ENCODE measurements at places on chromosomes 5 and 9.

GRCh38 chr5:153630546-153630945 lies 140.1 kb downstream of the GRIA1 start:
- DNase-seq = no peak

DNA sequence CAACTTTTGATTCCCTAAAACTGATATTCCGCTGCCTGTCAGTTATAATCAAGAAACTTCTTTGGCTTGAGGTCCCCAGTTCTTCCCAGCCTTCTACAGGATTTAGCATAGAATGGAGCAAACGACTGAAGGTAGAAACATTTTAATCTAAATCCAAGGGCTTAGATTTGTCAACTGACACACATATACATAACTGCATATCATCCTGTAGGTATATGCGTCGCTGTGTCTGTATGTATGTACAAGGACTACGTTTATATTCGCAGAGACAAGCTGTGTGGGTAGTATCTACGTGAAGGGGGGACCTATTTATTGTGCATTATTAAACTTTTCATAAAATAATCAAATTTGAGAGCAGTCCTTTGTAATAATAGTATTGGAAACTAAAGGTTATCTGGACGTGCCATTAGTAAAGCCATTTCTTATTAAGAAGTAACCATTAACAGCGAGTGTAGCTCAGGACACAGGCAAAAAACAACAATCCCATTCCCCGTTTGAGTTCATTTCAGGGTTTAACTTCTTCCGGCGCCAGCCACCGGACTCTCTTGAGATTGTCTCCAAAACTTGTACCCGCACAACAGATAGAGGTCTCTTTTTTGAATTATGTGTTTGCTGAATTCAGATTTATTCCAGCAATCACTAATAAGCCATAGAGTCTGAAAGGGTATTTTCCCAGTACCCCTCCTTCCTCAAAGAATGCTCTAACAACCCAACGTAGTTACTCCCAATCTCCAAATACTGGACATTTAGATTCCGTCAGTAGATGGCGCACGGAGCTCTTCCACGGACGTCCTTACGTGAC lies 2.1 kb upstream of the MLLT3 start:
- peak; percentile 59 for DNase-seq

DNA sequence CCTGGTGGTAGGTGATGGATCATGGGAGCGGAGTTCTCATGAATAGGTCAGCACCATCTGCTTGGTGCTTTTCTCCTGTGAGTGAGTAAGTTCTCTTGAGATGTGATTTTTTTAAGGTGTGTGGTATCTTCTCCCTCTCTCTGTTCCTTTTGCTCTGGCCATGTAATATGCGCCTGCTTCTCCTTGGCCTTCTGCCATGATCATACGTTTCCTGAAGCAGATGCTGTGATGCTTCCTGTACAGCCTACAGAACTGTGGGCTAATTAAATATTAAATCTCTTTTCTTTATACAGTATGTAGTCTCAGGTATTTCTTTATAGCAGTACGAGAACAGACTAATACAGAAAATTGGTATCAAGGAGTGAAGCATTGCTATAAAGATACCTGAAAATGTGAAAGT lies 36.4 kb downstream of the UNC13B start:
- no peak for DNase-seq

- DNase-seq = no peak
Measured at GRCh38 chr9:90720621-90721265, 78.1 kb upstream of the DIRAS2 start.

GRCh38 chr5:153672347-153673090 lies 182.0 kb downstream of the GRIA1 start:
- DNase-seq = no peak

DNA sequence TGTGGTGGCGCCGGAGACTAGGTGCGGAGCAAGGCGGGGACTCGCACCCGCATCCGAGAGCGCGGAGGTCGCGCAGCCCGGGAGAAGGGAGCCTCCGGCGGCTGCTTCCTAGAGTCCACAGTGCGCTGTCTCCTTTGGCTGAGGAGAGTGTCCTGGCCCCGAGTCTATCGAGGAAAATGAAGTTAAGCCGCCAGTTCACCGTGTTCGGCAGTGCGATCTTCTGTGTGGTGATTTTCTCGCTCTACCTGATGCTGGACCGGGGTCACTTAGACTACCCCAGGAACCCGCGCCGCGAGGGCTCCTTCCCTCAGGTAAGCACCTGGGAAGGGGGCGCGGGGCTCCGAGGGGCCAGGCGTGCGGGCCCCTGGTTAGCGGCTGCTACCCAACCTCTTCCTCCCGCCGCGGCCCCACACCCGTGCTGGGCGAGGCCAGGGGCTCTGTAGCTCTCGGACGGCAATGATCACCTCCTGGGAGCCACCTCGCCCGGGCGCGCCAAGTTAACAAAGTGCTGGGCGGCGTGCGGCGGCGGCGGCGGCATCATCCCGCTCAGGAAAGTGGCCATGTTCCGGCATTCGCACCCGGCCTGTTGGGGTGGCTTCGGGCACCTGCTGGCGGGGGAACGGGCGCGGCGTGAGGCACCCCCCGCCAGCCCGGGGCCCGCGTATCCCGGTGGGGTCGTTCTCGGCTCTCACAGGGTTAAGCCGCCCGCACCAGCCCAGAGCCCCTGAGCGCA lies 681 bp downstream of the MAN2A1 start:
- peak; percentile 27 for DNase-seq

- no peak for DNase-seq
Measured at GRCh38 chr9:27413511-27414219, 110.4 kb upstream of the IFNK start.

GRCh38 chr9:76818271-76818670 lies 54.0 kb downstream of the PCA3 start:
- DNase-seq = no peak

DNA sequence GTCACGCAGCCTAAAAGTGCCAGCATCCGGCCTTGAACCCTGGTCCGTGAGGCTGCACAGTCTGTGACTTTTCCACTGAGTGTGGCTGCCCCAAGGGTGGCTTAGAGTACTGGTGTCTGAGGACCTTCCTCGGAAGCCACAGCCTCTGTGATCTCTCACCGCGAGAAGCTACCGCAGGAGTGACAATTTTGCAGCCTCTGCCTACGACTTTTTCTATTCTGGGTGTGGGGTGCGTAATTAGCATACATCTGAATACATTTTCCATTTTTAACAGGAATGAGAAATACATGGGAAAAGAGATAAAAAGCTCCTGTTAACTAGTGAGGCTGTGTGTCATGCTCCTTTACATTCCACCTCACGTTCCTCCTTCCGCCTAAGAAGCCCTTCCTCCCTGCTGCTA lies 48.3 kb upstream of the HRH2 start:
- peak; percentile 1 for DNase-seq

GRCh38 chr9:8389531-8389930 lies 590.0 kb upstream of the DMAC1 start:
- DNase-seq = no peak

DNA sequence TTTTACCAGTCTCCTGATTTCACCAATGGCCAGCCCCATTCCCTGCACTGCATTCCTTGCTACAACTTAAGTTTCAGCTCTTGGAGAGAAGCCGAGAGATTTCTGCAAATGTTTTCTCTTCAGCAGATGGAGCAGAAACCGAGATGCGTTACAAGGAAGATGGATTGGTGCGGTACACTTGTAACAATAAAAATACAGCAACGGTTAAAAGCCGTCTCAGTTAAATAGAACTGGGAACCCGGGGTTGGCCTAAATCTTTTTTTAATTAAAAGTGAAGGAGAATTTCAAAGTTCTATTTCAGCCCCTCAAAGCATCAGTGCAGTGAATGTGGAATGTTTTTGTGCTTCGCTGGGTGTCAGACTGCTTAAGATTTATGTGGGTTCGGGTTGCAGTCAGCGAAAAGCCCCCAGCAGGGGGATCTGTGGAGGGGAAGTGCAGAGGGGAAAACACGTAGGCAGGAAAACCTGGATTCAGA lies 19.8 kb downstream of the BRINP1 start:
- DNase-seq = no peak

- DNase-seq = no peak
Measured at GRCh38 chr9:134630861-134631260, 10.7 kb upstream of the COL5A1 start.

GRCh38 chr9:99633265-99633664 lies 188.4 kb upstream of the NR4A3 start:
- DNase-seq = no peak

GRCh38 chr5:142095651-142096330 lies 12.8 kb upstream of the NDFIP1 start:
- peak; percentile 89 for DNase-seq

DNA sequence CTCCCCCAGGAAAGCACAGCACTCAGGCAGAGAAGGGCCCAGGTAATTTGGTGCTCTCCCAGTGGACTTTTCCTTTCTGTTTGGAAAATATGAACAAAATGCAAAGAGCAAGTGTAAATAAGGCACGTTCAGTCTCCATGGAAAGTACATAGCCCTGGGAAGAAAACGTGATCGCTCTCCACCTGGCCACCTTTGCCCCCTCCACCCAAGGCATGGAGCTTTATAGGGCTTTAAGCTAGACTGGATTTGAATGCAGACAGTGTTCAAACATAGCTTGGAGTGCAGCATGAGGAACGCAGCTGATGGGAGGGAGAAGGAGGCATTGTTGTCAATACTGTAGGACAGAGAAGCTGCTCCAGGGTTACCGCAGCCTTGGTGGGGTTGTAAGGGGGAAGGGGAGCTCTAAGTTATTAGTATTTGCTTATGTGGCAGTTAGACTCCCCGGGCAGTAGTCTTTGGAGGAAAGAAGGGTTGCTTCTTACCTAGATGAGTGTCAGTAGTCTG lies 500.2 kb downstream of the SPOCK1 start:
- no peak for DNase-seq

DNA sequence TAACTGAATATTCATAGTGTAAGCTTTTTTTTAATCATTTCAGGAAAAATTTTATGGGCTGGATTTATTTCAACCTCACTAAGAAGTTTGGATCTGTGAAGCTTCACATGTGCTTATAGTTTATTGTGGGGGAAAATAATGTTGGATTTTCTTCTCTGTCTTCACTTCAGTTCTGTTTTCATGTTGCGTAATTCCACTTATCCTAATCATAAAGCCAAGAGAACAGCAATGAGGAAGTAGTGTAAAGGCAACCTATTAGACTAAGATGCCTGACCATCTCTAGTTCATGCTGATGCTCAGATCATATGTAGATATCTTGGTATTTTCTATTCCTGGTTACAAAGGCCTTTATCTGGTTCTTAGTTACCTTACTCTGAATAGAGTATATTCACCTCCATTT lies 50.0 kb downstream of the CD180 start:
- no peak for DNase-seq

DNA sequence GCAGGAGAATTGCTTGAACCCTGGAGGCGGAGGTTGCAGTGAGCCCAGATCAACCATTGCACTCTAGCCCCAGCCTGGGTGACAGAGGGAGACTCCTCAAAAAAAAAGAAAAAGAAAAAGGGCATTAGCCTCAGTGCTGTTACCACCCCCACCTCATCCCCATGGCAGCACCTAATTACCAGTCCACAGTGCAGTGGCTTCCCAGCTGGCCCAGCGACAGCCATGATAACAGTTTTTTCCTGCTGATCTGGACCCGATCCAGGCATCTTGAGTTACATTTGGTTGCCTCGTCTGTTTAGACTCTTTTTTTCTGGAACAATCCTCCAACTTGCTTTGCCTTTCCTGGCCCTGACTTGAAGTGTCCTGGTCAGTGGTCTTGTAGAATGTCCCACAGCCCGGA lies 24.4 kb downstream of the NCS1 start:
- DNase-seq = no peak

DNA sequence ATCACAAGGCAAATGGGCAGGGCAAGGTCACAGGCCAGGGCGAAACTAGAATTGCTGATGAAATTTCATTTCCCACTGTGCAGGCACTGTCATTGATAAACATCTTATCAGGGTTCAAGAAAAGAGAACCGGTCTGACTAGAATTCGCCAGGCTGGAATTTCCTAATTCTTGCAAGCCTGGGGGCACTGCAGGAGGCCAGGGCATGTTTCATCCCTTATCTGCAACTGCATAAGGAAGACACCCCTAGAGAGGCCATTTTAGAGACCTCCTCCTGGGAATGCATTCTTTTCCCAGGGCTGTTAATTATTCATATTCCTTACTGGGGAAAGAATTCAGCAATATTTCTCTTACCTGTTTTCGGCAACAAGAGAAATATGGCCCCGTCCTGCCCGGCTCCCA lies 266.2 kb upstream of the CYLC2 start:
- DNase-seq = no peak

DNA sequence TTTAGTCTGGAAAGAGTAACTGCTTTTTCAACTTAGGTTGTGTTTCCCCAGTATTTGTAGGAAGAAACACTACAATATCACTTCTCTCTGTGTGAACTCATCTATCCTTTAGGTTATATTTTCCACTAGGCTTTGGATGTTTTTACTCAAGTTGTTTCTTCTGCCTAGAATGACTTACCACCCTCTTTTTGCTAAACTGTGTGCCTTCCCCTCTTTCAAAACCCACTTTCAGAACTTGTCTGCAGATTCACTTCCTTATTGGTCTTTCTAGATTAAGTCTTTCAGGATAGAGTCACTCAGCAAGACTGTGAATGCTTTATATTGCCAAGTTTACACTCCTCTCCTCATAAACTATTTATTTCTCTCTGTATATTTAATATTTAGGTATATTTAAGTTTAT lies 14.2 kb upstream of the CAST start:
- no peak for DNase-seq

DNA sequence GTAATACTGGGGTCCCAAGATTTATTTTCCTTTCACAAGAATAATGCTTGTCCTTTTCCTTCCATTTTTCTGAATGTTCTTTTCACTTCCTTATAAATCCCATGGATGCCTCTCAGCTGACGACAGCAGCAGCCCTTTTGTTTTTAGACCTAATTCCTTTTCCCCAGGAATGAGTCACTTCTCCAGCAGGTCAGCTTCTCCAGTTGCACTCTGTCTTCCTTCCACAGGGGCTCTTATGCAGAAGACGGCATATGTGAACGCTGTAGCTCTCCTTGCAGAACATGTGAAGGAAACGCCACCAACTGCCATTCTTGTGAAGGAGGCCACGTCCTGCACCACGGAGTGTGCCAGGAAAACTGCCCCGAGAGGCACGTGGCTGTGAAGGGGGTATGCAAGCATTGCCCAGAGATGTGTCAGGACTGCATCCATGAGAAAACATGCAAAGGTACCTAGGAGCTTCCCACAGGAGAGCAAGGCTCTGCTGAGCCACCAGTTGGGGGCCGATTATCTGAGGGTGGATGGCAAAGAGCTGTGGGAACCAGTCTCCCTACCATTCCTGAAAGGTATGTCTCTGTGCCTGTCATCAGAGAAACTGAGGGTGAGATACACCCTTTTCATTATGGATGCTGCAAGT lies 72.9 kb downstream of the RFK start:
- DNase-seq = no peak

- no peak for DNase-seq
Measured at GRCh38 chr5:151509231-151509630, 61.8 kb downstream of the SLC36A1 start.

GRCh38 chr5:31445041-31445600 lies 86.8 kb downstream of the DROSHA start:
- DNase-seq = no peak

DNA sequence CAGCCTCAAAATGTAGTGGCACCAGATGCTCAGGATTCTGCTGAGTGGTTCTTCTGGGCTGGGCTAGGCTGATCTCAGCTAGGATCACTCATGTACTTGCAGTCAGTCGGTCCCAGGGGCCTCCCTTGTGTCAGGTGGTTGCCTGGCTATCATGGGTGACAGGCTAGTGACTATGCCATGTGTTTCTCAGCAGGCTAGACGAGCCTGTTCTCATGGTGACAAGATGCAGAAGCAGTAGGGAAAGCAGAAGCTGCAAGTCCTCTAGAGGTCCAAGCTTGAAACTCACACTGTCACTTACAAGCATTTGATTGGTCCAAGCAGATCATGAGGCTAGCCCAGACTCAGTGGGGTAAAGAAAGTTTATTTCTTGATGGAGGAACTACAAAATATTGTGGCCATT lies 15.2 kb upstream of the KCNMB1 start:
- peak; percentile 18 for DNase-seq

All from CD4-positive, alpha-beta T cell treated with Interleukin-21 for 1 hour (primary cell).